ENCODE measurements at places on chromosomes 11 and 22. TPM values are rescaled to one million over a fixed set of nuclear protein-coding genes. Genes with fewer than 3 reads are reported as not detected.

UPB1 gene
- not detected for total RNA-seq

LARGE1 gene
- 34.5 TPM for total RNA-seq

MOGAT2 gene
- not detected for total RNA-seq

MLC1 gene
- 3.3 TPM for total RNA-seq

TMPRSS13 gene
- total RNA-seq: not detected

DBX1 gene
- 29.6 TPM for total RNA-seq

FOXR1 gene
- not detected for total RNA-seq

PHLDA2 gene
- total RNA-seq: 1.1 TPM

ENTHD1 gene
- not detected for total RNA-seq

MFRP gene
- total RNA-seq: not detected

USH1C gene
- total RNA-seq: not detected

OR56B4 gene
- not detected for total RNA-seq

ATG16L2 gene
- total RNA-seq: 24.5 TPM

CCDC73 gene
- total RNA-seq: not detected

GAB2 gene
- total RNA-seq: 27.9 TPM

SAA4 gene
- total RNA-seq: not detected

All from neural crest cell (in vitro differentiated cells).